Nucleus accumbens (tissue), 56 donors: ENCODE measurements at places on chromosomes 4 and X.

GRCh38 chrX:63657821-63658220 is 127.2 kb downstream of the ARHGEF9 start:
- DNase-seq = peak; percentile 1

- no peak for DNase-seq
Measured at GRCh38 chr4:113591982-113592381, 169.6 kb downstream of the CAMK2D start.

GRCh38 chrX:118550792-118551191 is 55.2 kb downstream of the DOCK11 start:
- DNase-seq = no peak

DNA sequence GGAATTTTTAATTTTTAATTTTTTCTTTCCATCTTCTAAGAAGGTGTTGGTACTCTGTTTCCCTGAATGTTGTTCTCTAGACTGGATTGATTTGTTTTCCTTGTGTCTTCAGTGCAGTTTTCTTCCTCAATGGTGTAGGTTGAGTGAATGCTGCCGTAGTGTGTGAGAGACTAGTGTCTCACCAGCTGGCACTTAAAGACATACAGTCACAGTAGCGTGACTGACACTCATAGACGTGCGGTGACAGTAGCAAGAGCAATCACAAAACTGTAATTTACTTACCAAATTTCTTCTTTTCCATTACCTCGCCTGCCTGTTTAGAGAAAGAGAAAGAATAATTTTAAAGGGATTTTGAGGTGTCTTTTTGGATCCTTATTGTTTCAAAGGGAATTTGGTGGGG is 21.4 kb upstream of the PGM2 start:
- DNase-seq = no peak

GRCh38 chrX:119529345-119530276 is 35.6 kb downstream of the STEEP1 start:
- no peak for DNase-seq

GRCh38 chrX:13669246-13669737 is 16.4 kb downstream of the TCEANC start:
- DNase-seq = no peak

DNA sequence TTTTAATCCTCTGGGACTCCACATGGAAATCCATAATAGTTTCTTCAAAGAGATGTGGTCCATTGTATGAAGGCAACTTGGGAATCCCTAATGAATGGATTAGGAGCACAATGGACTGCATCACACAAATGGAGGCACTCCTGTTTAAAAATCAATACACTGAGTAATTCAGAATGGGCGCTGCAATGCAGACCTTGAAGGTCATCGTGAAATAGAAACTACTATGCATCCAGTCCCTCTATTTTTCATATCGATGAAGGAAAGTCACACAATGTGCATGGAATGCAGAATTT is 98.8 kb upstream of the EGFL6 start:
- no peak for DNase-seq

DNA sequence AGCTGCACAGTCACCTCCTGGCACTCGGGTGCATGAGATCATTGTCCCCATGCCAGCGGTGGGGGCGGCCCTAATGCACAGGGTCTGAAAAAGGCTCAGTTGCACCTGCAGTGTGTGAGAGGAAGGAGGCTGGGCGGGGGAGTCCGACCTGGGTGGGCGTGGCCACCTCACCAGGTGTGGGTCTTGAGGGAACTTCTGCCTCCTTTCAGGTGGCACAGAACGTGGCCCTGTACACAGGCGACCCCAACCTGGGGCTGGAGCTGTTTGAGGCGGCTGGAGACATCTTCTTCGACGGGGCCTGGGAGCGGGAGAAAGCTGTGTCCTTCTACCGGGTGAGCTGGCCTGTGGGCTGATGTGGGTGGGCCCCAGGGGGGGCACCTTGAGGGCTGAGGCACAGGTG is 34.3 kb upstream of the HTRA3 start:
- no peak for DNase-seq

- DNase-seq = no peak
Measured at GRCh38 chr4:78599931-78600375, 48.4 kb downstream of the ANXA3 start.

DNA sequence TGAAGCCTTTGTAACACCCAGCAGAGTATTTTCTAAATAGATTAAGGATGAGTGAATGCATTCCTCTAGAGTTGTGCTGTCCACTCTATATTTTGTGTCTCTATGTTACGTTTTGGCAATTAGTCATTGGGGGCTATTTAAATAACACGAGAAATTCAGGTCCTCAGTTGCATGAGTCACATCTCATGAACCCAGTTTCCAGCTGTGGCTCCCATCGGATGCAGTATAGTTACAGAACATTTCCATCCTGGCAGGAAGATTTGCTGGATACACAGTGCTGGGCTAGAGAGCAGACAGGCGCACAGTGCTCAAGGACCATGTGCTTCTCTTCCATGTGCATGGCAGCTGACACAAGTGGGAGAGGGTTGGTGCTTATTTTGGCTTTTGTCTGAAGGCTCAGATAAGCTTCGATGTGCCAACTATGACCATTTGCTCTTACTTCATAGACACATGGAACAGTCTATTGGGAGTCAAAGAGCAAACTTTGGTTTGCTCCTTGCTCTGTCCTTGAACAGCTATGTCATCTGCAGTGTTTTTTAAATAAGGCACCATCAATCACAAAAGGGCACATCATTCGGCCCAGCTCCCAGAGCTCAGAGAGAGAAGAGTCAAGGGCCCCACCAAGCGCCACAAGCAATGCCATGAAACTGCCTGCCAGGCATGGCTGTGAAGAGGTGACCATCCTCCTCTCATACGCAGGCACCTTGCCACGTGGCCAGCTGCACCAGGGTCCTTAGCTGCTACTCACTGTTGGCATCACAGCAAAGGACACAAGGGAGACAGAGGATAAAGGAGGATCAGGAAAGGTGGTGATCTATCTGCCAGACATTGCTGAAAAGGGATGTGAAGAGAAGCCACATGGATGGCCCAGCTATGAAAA is 8.1 kb upstream of the STS start:
- no peak for DNase-seq

GRCh38 chr4:182914357-182914756 is 2.8 kb downstream of the DCTD start:
- no peak for DNase-seq

GRCh38 chrX:136597954-136598353 is 50.0 kb upstream of the CD40LG start:
- no peak for DNase-seq

GRCh38 chr4:28228561-28229491 is 1368.2 kb downstream of the STIM2 start:
- no peak for DNase-seq

DNA sequence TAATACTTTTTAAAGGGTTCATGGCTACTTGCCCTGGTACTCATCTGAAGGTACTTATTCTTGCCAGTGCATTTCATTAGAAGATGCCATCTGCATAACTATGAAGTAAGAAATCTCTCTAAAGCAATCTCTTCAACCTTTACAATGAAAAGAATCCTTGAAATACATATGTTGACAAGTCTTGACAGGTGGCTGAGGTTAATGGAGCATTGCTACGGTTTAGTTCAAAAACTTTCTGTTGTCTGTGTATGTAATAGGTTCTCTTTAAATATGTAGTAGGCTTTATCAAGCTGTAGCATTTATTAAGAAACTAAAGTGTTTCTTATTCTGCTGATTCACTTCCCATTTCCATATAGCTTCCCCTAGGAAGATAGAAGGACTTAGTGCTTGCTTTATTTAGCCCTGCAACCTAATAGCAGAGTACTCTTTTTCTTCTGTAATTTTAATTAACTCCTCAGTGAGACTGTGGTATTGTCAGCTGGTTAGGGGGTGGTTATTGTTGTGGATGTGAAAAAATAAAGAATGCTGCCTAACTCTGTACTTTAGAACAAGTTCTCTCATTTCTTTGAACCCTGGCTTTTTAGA is 39.3 kb downstream of the SLAIN2 start:
- DNase-seq = no peak

GRCh38 chr4:140256335-140256734 is 102.4 kb upstream of the MAML3 start:
- DNase-seq = no peak

DNA sequence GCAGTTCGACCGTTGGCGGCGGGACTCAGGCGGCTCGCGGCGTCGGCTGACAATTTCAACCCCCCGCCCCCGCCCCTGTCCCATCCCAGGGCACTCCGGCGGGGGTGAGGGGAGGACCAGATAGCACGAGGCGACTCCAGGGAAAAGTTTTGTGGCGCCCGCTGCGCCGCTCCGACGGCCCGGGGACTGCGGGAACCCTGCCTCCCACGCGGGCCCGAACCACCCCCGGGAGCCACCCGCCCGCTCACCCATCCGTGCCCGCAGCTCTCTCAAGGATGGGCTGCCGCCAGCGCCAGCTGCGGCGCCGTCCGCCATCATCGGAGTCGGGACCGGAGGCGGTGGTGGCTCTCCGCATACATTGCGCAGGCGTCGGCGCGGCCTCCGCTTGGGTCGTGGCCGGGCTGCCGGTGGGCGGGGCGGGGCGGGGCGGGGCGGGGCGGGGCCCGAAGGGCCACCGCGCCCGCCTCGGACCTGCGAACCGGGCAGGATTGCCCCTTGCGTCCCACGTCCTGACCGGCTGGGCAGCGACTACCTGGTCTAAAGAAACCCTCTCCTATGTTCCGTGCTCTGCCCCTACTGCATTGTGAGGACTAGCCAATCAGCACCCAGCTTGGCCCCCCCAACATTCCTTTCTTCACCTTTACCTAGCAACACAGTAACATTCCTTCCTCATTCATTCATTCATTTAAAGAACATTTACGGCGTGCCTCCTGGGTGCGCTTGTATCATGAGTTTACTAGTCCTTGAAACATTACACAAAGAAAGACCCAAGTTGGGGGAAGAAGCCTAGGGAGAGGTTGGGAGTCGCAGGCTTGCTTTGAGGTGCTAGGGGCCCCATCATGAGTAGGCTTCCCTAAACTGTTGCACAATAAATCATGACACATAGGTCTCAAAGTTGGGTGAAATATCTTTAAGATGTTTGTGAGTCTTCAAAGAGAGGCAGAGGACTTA is at the start of gene MAP7D3:
MAP7D3 (minus strand) TSS at position 360 of the 951 bp plus-strand sequence; CDS start at position 318, 42 bp downstream.
- peak; percentile 12 for DNase-seq
